ENCODE measurements at places on chromosomes 1 and 21.

DNA sequence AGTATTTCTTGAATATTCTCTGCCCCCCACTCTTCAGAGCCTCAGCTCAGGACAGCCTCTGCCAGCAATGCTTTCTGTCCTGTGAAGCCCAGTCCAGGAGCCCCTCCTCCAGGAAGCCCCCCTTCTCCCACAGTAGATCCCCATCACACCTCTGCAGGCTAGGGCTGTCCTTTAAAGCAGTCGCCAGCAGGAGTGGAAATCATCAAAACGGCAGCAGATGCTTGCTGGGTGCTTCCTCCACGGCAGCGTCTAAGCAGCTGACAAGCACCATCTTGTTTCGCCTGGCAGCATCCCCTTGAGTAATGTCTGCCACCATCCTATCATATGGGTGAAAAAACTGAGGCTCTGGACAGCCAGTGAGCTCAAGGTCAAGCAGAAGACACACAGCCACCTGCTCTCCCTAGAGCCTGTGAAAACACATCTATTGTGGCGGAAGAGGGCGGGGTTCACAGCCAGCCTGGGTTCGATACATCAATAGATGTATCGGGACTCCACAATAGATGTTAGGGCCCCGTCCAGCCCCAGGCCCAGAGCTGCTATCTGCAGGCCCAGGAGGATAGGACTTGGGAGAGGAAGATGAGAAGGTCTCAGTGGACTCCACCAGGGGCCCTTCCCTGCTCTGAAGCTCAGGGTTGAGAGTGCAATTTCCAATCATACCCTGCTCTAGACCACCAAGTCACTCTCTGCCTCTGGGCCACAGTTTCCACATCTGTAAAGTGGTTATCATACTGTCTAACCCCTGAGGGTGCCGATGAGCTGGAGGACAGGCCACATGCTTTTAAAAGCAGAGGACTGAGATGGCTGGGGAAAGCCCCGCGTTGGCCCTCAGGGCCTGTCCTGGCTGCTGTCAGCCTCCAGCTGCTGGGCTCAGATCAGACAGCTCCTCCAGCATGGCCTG lies 17.5 kb downstream of the RUNX3 start:
- no peak for DNase-seq

- no peak for DNase-seq
These were observed 21.6 kb upstream of the SLAMF6 start for GRCh38 chr1:160544647-160545046.

GRCh38 chr1:21774835-21775549 lies 8.0 kb downstream of the USP48 start:
- no peak for DNase-seq

GRCh38 chr1:21318714-21319159 lies 28.5 kb upstream of the ECE1 start:
- DNase-seq: no peak

DNA sequence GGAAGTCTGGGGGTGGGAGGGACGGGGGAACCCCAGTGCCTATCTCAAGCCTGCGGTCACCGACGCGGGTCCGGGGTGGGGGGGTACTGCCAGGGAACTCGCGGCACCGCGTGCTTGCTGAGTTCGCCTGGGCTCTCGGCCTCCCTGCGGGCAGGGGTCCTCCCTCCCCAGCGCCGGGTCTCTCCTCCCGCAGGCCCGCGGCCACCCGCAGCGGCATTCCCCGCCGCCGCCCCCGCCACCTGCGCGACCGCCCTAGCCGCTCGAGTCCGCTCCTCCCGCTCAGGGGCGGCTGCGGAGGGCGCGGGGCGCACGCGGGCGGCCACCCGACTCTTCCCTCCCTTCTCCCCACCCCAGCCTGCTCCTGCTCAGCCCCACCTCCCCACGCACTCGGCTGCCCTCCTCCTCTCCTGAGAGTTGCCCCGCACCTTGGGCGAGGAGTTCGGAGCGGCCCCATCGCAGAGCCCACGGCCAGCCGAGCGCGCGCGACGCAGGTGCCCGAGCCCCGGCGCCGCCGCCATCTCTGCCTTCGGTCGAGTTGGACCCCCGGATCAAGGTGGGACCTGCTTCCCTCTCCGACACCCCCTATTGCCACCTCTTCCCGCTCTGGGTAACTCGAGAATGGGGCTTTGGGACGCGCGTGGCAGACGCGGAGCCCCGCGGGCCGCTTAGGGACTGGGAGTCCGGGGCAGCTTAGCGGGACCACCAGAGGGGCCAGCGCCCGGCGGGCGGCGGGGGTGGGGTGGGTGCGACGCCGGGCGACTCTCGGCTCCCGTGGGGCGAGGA lies 105.0 kb downstream of the LEPR start:
- no peak for DNase-seq

All from stimulated activated CD4-positive, alpha-beta T cell treated with anti-CD3 and anti-CD28 coated beads, TNF-alpha, amount 100 ng/mL, for 1 hour (primary cell).